NCI-H2081 treated with DMSO at 0.1 percent for 48 hours (cell line): ENCODE measurements at places on chromosomes 13 and 19.

DNA sequence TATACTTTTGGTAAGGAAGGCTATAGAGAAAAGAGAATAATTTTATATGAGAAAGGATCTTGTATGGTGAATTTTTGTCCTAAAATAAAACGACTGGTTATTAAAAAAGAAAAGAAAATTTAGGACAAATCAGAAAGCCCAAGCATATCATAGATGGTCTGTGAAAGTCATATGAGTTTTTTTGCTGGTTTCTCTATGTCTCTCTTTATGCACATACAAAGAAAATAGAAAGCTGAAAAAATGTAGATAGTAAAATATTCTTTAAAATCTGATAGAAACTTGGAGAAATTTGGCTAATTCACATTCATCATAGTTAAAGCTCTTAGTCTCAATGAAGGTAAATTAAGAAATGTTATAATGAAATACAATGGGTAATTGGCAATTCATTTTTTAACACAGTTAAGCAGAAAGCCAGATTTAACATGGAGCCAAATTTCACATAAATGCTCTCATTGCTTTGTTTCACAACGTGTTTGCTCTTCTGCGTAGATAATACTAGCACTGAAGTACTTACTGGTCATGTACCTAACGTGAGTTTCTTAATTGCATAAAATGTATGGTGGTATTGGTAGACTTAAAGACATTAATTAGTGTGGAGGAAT lies 621.5 kb upstream of the ATXN8OS start:
- DNase-seq: no peak

DNA sequence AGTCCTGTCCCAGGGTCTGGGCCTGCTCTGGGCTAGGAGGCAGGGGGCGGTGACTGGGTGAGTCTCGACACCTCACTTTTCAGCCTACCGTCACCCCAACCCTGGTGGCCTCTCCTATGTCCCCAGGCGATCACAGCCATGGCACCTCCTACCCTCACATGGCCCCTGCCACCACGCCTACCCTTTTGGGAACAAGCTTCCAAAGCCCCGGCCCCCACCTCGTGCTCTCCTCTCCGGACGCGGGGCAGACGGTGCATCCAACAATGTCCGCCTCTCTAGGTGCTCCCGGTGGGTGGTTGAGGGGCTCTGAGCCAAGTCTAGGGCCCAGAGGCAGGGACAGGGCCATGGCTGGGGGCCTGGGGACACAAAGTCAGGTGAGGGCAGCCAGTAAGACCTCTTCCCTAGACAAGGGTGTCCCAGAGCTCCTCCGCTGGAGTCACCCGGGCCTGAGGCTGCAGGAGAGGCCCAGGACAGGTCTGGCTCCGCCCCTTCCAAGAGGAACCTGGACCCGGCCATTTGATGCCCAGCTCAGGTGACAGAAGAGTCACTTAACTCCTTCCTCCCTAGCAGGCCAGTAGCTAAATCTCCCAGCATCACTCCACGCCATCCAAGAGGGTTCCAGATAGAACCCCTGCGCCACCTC lies at the start of gene SYNE4:
Gene SYNE4, minus strand, starts transcription at position 478 of the 643 bp plus-strand sequence. Its CDS starts 132 bp downstream, at position 346.
- no peak for DNase-seq

DNA sequence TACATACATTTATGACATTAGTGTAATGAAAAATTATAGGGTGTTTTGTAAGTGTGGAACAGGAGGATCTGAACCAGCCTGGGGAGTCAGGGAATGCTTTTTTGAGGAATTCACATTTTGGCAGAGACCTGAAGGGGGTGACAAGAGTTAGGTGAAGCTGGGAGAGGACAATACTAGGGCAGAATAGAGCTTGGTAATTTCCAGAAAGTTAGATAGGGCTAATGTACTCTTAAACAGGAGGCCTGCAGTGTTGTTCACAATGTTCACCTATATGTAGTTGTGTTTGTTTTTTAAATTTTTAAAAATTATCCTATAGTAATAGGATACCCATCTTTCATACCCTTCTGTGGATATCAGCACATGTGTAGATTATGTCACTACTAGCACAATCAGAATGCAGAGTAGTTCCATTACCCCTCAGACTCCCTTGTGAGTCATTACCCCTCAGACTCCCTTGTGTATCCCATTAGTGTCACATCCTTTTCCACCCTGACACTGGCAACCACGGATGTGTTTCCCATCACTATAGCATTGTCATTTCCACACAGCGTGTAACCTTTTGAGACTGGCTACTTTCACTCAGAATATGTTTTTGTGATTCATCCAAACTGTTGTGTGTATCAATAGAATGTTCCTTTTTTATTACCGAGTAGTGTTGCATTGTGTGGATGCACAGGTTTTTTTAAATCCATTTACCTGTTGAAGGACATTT lies 43.1 kb downstream of the PCCA start:
- no peak for DNase-seq

GRCh38 chr13:45592758-45593157 lies 22.8 kb downstream of the ERICH6B start:
- no peak for DNase-seq

GRCh38 chr19:17091758-17092333 lies 16.3 kb downstream of the MYO9B start:
- no peak for DNase-seq

DNA sequence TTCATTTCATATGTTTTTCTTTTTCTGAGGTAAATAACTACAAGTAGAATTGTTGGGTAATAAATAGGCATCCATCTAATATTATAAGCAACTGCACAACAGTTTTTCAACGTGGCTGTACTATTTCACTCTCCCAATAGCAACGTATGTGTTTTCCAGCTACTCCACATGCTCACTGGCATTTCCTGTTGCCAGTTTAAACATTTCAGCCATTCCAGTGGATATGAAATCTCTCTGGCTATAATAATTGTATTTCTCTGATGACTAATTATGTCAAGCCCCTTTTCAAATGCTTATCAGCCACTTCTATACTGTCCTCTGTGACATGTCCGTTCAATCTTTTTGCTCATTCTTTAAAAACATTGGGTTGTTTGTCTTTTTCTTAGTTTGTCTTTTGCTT lies 26.8 kb upstream of the ALOX5AP start:
- DNase-seq: no peak

DNA sequence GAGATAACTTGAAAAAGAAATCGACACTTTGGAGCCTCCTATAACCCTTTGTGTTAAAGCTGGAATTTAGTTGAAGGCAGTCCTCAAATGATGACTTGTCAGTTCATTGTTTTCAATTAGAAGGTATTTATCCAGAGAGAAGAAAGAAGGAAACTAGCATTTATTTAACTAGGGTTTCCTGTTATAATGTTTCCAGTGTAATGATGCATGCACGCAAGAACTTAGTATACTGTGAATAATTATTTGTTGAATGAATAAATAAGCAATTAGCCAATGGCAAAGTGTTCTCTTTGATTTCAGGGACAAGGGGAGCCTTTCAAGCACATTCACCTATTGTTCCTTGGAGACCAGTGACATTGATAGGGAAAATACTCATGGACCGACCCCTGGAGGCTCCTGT lies 307.4 kb downstream of the KLF5 start:
- no peak for DNase-seq
